ENCODE measurements at places on chromosomes 7 and 10.

DNA sequence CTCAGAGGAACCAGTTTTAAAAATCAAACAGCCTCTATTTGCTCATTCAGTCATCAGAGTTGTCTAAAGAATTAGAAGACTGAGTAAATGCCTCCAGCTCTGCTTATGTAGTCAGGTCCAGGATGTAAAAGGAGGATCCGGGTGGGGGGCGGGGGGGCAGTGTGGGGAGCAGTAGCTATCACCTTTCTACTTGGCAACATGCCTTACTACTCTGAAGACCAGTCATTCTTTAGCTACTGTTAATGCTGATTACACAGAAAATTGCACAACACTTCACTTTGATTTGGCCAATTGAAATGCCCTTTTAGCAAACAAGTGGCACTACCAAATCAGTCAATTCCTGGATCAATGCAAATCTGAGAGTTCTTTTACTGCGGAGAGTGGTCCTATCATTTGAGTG, 164.2 kb downstream of the NXPH1 start:
- DNase-seq, result no peak

GRCh38 chr10:92542458-92542857, 31.4 kb downstream of the IDE start:
- no peak for DNase-seq

DNA sequence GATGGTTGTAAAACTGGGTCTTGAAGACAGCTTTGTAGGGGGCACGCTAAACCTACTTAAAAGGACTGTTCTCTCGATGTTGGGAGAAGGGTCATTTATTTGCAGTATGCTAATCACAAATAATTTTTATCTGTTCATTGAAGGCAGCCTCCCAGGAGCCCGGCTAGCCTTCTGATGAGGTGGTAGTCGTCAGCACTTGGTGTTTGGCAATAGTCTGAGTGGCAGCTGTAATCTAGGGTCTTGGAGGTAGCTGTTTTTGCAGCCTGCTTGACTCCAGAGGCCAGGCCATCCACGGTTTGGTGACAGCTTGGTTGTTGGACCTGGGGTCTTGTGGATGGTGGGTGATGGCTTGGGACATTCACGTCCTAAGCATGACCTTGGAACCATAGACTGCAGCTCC, 2.2 kb downstream of the GTF2IRD1 start:
- DNase-seq, result no peak

- DNase-seq, result no peak
Observed at GRCh38 chr10:60967854-60968484, 24.0 kb upstream of the RHOBTB1 start.

DNA sequence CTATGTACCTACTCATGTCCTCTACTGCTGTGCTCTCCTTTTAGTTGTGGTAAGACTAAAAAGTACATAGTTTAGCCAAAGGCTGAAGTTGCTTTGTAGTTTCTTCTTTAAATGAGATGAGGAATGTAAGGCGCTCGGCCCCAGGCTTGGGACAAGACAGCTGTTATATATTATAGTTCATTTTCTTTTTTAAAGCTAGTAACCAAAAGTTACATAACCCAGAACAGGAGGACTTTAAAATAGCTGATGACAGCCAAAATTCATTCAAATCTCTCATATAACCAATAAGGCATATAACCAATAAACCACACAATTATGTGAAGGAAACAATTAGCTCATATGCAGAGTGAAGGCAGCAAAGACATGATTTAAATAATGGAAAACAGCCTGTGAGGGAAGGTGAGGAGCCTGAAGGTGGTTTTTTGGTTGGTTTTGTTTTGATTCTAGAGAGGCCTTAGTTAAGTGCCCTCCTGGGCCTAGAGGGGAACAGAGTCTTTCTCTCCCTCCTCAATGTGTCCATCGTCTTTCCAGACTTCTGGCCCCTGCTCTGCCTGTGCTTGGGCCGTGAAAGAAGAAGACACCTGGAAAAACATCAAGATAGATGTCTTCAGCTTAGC, 35.8 kb downstream of the SLC26A4 start:
- DNase-seq, result no peak

DNA sequence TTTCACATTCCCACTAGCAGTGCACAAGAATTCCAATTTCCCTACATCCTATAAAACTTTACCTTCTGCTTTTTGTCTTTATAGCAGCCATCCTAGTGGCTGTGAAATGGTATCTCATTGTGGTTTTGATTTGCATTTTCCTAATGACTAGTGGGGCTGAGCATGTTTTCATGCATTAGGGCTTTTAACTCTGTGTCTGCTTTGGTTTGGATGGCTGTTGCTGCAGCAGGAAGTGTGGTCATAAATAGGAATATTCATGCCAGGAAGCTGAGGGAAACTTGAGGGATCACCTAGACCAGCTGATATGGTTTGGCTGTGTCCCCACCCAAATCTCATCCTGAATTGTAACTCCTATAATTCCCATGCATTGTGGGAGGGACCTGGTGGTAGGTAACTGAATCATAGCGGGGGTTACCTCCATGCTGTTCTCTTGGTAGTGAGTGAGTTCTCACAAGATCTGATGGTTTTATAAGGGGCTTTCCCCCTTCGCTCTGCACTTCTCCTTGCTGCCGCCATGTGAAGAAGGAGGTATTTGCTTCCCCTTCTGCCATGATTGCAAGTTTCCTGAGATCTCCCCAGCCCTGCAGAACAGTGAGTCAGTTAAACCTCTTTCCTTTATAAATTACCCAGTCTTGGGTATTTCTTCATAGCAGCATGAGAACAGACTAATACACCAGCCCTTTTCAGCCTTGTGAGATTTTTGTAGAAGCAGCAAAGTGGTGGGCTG, 181.8 kb upstream of the PITRM1 start:
- DNase-seq, result no peak

DNA sequence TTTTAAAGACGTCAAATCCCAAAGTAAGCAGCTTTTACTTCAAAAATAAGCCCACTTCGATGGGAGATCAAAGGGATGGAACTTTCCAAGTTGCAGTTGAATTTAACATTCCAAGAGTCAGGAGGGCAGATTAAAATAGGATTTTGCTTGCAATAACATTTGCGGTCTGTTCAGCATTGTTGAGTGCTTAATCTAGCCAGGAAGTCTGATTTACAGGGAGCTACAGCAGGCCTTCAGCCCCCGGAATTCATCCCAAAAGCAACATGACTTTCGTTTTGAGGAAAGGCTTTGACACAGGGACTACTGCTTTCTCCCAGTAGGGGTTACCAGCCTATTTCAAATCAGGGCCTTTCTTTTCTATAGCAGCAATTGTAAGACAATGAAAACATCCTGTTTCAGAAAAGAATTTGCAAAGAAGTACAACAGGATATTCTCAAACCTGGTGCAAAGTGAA, 279.6 kb upstream of the PITRM1 start:
- no peak for DNase-seq

- no peak for DNase-seq
Observed at GRCh38 chr7:15557186-15557585, 4.6 kb downstream of the AGMO start.

- no peak for DNase-seq
Observed at GRCh38 chr7:72781631-72782030, 46.4 kb downstream of the TYW1B start.

GRCh38 chr7:138021889-138022288, 20.0 kb upstream of the CREB3L2 start:
- no peak for DNase-seq

GRCh38 chr10:112374724-112375541, 1.0 kb downstream of the ACSL5 start:
- DNase-seq, result no peak

GRCh38 chr7:99102809-99103690, 40.9 kb downstream of the SMURF1 start:
- no peak for DNase-seq

- no peak for DNase-seq
Observed at GRCh38 chr10:59155556-59155955, 20.9 kb upstream of the PHYHIPL start.

- DNase-seq, result no peak
Observed at GRCh38 chr7:2737771-2738540, 50.0 kb downstream of the AMZ1 start.

DNA sequence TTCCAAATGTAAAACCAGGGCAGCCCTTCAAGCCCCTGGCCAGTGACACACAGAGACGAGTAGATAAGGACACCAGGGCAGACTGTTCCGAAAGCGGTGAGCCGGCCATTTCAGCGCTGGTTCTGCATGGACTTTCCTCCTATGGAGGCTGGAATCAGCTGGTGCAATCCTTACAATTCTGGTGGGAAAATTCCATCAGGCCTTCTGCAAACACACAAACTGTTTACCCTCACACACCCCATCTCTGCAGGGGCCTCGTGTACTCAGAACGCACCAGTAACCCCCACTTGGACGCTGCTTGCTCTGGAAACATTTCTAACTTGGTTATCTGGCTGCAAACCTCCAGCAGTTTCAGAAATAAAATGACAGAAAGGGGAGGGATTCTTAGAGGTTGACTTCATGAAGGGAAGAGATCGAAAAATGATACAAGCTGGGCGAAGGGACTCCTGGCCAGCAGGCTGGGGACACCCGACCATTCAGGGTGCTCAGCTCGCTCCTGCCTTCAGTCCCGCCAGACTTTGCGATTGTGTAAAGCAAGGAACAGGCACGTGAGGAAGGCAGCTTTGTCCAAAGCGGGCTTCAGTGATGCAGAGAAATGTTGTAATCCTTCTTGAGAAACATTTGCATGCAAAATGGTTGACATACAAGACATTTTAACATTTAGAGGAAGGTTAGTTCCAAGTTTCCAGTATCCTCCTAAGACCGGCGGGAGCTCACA, 19.7 kb upstream of the SHH start:
- DNase-seq, result no peak

GRCh38 chr10:75450075-75450445, 18.6 kb downstream of the LRMDA start:
- DNase-seq, result no peak

GRCh38 chr10:110744782-110745181, 100.6 kb downstream of the RBM20 start:
- DNase-seq, result no peak

DNA sequence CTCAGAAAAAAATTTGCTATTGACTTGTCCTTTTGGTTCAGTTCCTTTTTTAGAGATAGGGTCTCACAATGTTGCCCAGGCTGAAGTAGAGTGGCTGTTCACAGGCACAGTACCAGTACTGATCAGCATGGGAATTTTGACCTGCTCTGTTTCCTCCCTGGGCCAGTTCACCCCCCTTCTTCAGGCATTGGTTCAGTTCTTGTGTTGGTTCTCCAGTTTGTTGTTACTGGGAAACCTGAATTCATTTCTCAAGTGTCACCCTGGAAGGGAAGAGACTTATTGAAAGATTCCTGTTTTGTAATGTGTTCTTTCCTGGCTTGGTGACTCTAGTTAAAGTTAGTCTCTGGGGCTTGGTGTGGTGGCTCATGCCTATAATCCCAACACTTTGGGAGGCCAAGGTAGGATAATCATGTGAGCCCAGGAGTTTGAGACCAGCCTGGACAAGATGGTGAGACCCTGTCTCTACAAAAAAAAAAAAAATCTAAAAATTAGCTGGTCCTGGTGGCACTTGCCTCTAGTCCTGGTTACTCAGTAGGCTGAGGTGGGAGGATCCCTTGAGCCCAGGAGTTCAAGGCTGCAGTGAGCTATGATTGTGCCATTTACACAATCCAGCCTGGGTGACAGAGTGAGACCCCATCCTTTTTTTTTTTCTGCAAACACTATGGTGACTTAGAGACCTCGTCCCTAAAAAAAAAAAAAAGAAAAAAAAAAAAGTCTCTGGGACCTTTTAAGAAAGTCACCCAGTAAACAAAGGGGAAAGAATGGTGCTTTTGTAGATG, 52.7 kb downstream of the CNNM2 start:
- DNase-seq, result no peak

DNA sequence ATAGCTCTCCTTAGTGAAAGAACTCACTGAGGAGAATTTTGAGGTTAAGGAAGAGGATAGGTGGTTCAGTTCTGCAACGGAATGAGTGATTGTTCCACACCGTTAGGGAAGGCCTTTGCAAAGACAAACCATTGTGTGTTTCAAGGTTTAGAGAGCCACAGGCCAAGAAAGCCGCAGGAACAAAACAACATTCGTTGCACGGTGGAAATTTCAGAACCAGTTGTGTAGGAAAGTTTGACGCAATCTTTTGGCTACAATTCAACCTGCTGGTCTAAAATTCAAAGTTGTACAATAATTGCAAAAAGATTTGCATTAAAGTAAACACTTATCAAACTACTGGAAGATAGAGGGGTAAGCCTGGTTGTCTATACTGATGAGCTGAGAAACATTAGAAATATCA, 91.4 kb downstream of the FAM107B start:
- no peak for DNase-seq

DNA sequence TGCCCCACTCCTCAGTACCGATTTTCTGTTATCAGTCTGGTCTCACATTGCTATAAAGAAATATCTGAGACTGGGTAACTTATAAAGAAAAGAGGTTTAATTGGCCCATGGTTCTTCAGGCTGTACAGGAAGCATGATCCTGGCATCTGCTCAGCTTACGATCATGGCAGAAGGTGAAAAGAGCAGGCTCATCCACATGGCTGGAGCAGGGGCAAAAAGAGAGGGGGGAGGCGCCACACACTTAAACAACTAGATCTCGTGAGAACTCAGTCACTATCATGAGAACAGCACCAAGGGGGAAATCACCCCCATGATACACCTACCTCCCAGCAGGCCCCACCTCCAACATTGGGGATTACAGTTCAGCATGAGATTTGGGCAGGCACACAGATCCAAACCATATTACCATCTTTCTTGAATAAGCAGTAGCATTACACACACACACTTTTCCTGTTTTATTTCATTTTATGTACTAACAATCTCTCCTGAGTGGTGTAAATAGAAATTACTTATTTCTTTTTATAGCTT, 53.3 kb downstream of the TRIM24 start:
- DNase-seq, result no peak

- no peak for DNase-seq
Observed at GRCh38 chr10:3861795-3862194, 76.8 kb upstream of the KLF6 start.

DNA sequence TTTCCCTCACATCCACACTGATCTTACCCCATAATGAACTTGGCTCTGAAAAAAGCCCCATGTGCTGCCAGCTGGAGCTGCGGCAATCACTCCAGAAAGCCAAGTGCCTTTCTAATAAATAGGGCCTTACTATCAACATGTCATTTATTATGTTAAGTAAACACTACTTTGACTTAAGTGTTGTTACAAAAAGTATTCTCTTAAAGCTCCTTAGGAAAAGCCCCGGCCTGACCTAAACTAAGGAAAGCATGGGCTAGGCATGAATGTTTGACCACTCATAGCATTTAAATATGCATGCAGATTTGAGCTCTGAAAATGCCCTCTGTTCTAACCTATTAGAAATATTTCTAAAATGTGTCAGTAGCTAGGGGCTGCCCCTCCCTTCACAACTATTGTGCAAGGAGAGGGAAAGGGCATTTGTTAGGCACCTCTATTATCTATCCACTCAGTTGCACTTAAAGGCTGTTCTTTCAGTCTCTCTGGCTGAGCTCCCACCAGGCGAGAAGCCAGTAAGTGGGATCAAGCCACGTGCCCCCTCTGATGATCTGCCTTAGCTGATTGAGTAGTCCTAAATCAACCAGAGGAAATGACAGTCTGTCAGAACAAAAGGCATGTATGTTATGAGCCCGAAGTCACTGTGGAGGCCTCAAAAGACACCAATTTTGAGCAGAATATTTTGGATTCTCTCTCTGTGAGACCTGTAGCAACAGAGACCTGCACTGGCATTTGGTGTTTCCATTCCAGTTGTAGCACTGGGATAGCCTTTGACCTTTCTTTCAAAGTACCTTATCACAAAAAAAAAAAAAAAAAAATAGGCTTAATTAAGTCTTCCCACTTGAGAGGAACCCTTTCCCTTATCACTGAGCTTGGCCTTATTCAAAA, 77.1 kb downstream of the ITGB8 start:
- DNase-seq, result no peak

Data from stimulated activated CD4-positive, alpha-beta T cell treated with anti-CD3 and anti-CD28 coated beads, Interleukin-1b, Interleukin-23, amount 100 ng/mL, for 1 hour (primary cell).